ENCODE measurements at places on chromosomes 7 and 10. TPM values are rescaled to one million over a fixed set of nuclear protein-coding genes. Genes with fewer than 3 reads are reported as not detected.

GRCh38 chr7:84331616-84332015 is 137.0 kb upstream of the SEMA3A start:
- no peaks in the 10 kb centered on the region for H3K36me3 ChIP-seq
- H3K4me1 ChIP-seq, result no peaks in the 10 kb centered on the region
- H3K27ac ChIP-seq, result no peak overlapping the region
- H3K27me3 ChIP-seq, result no peaks in the 10 kb centered on the region
- H3K4me3 ChIP-seq, result no peak overlapping the region

DNA sequence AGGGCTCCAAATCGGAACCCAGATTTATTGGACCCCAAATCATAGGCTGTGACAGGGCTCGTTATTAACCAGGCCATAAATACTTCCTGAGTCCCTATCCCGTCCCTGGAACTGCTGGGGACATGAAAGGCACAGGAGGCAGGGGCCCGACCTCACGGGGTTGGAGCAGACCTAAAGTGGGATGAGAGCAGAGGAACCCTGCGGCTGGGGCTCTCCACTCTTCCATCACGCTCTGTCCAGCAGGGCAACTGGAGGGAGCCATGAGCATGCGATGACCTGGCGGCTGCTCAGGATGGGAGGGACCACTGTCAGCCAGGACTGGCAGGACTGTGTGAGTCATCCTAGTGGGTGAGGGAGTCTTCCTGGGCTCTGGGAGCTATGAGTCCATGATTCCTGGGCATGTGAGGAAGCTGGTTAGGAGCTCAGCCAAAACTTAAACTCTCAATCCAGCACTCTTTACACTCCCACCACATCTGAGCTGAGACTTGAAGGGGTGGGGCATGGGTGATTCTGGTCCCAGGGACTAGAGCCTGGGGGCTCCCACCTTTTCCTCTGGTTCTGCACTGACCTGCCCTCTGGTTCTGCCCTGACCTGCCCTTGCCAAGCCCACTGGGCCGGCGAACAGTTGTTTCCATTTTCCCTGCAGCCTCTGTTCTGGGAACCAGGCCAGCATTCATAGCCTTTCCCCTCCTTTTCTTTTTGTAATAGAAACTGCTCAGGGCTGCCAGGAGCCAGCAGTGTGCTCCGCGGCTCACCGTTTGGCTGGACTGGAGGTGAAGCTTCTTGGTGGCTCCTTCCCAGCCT is 47.1 kb downstream of the SYPL1 start:
- H3K36me3 ChIP-seq, result peaks cover 5% of the 10 kb centered on the region
- H3K4me3 ChIP-seq, result peak overlapping the region; percentile 48
- H3K27ac ChIP-seq, result peak overlapping the region; percentile 63
- no peaks in the 10 kb centered on the region for H3K27me3 ChIP-seq

GRCh38 chr10:129043691-129044090 is 423.4 kb upstream of the MGMT start:
- DNase-seq, result no peak
- no peak overlapping the region for H3K4me3 ChIP-seq
- no peaks in the 10 kb centered on the region for H3K27me3 ChIP-seq
- H3K27ac ChIP-seq, result no peak overlapping the region
- no peaks in the 10 kb centered on the region for H3K4me1 ChIP-seq

- no peak overlapping the region for H3K4me3 ChIP-seq
- H3K4me1 ChIP-seq, result no peaks in the 10 kb centered on the region
- H3K36me3 ChIP-seq, result peaks cover 24% of the 10 kb centered on the region
- DNase-seq, result no peak
- H3K27ac ChIP-seq, result no peak overlapping the region
These were observed 181.7 kb downstream of the MYOF start for GRCh38 chr10:93300288-93300917.

- no peaks in the 10 kb centered on the region for H3K36me3 ChIP-seq
- DNase-seq, result no peak
- no peaks in the 10 kb centered on the region for H3K4me1 ChIP-seq
- no peak overlapping the region for H3K4me3 ChIP-seq
- H3K27me3 ChIP-seq, result no peaks in the 10 kb centered on the region
These were observed 1013.1 kb downstream of the TYW1 start for GRCh38 chr7:68009716-68010115.

DNA sequence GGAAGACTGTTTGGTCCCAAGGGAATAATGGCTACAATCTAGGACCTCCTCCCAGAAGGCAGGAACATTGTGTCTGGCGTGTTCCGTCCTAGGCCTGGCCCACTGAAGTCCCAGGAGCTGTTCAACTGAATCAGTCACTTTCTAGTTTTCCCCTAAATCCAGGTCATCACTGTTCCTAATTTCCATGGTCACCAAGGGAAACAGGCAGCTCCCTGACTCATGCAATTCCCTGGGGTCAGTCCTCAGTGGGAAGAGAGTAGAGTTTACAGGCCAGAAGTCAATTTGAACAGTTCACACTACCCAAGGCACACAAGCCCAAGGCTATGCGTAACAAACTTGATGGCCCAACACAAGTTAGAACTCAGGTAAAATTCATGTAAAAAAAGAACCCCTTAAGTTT is 44.0 kb downstream of the CREB3L2 start:
- H3K4me1 ChIP-seq, result peaks cover 34% of the 10 kb centered on the region
- no peak overlapping the region for H3K4me3 ChIP-seq
- H3K36me3 ChIP-seq, result no peaks in the 10 kb centered on the region
- DNase-seq, result no peak
- H3K27me3 ChIP-seq, result no peaks in the 10 kb centered on the region
- no peak overlapping the region for H3K27ac ChIP-seq

- H3K4me1 ChIP-seq, result peaks cover 15% of the 10 kb centered on the region
- no peak for DNase-seq
- H3K27me3 ChIP-seq, result no peaks in the 10 kb centered on the region
- H3K27ac ChIP-seq, result no peak overlapping the region
- no peaks in the 10 kb centered on the region for H3K36me3 ChIP-seq
These were observed 13.6 kb downstream of the DGKB start for GRCh38 chr7:14888962-14889361.

Gene PTER
- 30.1 TPM for total RNA-seq

DNA sequence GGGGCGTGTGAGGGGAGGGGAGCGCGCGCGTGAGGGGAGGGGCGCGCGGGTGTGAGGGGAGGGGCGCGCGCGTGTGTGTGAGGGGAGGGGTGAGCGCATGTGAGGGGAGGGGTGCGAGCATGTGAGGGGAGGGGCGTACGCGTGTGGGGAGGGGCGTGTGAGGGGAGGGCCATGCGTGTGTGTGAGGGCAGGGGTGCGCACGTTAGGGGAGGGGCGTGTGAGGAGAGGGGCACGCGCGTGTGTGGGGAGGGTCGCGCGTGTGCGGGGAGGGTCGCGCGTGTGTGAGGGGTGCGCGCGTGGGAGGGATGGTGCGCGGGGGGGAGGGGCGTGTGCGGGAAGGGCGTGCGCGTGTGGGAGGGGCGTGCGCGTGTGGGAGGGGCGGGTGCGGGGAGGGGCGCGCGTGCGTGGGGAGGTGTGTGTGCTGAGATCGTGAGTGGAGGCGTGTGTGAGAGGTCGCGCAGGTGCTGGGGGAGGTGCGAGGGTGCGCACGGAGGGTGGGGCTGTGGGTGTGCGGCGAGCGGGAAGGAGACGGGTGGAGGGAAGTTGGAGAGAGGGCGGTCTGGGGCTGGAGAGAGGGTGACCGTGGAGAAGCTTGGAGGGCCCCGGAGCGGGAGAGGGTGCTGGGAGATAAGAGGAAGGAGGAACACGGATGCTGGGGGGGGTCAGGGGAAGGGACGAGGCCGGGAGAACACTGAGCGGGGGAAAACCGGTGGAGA is 19.7 kb downstream of the MXI1 start:
- H3K27ac ChIP-seq, result peak overlapping the region; percentile 56
- DNase-seq, result peak; percentile 33
- no peaks in the 10 kb centered on the region for H3K27me3 ChIP-seq
- H3K36me3 ChIP-seq, result peaks cover 36% of the 10 kb centered on the region

Gene PRLHR
- total RNA-seq, result not detected

GRCh38 chr10:32337350-32337749 is 9.6 kb downstream of the EPC1 start:
- H3K4me3 ChIP-seq, result no peak overlapping the region
- peaks cover 15% of the 10 kb centered on the region for H3K36me3 ChIP-seq
- no peaks in the 10 kb centered on the region for H3K27me3 ChIP-seq
